Epithelial cell of proximal tubule (primary cell): ENCODE measurements at places on chromosomes 3 and 15. TPM values are rescaled to one million over a fixed set of nuclear protein-coding genes. Genes with fewer than 3 reads are reported as not detected.
A peak's percentile ranks its signal among the peaks of the same experiment; 100 is the strongest.

DNA sequence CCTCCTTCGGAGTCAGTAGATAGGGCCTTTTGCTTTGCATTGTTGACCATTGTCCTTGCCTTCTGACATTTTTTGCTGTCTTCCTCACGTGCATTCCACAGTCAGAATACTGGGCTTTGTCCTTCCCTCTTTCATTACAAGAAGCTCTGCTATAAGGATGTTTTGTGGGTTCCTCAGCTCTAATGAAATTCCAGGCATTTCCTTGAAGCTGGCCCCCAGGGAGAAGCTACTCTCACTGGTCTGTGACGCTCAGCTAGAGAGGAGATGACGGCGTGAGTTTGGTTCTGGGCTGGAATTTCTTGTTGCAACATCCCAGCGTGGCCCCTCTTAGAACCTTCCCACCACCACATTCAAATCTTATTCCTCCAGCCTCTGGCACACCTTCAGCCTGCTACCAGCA is 210.2 kb downstream of the TJP1 start:
- DNase-seq = peak; percentile 43

DNA sequence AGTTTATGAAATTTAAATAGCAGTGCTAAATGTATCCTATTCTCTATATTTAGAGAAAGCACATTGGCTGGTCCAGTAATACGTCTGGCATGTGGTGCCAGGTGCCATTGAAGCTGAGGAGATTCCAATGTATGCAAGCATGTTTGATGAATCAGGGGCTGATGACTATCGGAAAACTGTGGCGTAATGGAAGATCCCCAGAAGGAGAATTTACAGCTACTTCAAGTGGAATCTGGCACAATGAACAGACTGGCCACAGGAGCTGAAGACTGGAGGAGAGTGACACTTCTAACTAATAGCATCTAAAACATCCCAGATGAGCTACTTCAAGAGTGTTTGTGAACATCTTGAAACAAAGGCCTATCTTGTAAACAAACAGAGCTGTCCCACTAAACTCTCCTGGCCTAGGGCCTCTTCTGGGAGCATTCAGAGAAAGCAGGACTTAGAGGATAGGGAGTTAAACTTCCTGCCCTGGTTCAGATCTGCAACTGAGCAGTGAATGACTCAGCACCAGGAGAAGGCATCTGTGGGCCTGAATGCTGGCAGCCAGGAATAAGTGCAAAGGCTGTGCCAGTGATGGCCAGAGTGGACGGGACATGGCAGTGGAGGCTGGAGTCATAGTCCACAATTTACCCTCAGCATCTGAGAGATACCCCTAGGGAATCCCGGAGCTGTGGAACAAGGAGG is 15.2 kb upstream of the ACTC1 start:
- no peak for DNase-seq

- DNase-seq = no peak
These were observed 196.7 kb downstream of the SSR3 start for GRCh38 chr3:156358232-156358631.

DNA sequence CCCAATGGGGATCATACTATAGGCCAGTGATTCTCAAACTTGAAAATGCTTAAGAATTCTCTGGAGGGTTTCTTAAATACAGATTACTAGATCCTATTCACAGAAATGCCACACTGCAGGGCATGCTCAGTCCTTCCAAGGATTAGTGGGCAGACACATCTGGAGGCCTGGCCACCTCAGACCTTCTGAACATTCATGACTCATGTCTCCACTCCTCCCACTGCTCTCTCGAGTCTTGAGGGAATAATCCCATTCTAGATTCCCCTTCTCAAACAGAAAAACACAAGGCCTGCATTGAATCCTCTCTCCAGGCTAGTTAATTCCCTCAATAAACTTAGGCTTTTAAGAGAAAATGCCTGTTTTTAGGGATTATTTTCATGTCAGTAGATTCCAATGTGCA is 22.1 kb downstream of the ZNF621 start:
- DNase-seq = no peak

The TGM4 gene
- total RNA-seq = 0.07 TPM in 1 of 2 replicates, not detected in the other

The CLDN11 gene
- total RNA-seq = 33.7 and 61.0 TPM in 2 replicates

The B3GALNT1 gene
- total RNA-seq = 17.1 and 34.7 TPM in 2 replicates
